Fibroblast of lung (primary cell): ENCODE measurements at places on chromosomes 13 and 19.

DNA sequence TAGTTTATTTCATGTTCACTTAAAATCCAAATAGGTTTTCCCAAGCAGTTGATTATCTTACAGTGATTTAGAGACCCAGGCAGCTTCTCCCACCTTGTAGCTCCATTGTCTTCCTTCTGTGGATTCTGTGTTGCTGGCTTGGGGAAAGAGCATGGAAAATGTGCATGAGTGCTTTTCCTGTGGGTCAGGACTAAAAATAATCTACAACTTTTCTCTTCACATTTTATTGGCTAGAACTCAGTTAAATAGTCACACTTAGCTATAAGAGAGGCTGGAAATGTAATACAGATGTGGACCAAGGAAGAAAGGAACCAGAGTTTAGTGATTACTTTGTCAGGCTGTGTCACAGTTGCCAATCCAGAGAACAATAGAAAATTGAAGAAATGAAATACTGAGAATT is 198.8 kb downstream of the NBEA start:
- DNase-seq = no peak

- DNase-seq = no peak
These were observed 17.5 kb downstream of the ZC3H13 start for GRCh38 chr13:46035066-46035465.

DNA sequence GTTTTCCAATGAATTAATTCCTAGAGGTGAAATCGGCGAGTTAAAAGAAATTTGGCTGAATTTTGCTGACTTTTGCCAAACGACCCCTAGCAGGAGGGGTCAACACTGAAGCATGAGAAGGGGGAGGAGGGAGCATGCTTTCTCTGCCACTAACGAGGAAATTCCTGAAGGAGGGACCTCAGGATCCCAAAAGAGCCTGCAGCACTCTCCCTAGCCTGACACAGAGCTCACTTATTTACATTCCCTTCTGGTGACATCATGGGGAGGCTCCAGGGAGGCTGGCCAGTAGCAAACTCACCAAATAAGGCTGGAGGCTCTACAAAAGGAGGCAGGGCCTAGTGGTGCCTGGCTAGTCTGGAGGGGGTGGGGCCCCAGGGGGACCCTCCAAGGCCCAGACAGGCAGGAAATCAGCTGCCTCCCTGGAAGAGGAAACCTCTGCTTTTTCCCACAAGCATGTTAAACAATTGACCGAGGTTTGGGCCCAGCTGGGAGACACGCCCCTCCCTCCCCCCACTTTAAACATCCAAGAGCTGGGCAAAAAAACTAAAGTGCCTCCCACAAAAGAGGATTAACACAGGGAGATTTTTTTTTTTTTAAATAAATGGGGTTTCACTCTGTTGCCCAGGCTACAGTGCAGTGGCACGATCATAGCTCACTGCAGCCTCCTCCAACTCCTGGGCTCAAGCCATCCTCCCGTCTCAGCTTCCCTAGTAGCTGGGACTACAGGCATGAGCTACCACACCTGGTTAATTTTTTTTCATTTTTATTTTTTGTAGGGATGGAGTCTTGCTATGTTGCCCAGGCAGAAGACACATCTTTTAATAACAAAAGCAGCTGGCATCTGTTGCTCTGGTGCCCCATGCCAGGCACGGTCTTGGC is 2.1 kb downstream of the DAPK3 start:
- DNase-seq = peak; percentile 100

DNA sequence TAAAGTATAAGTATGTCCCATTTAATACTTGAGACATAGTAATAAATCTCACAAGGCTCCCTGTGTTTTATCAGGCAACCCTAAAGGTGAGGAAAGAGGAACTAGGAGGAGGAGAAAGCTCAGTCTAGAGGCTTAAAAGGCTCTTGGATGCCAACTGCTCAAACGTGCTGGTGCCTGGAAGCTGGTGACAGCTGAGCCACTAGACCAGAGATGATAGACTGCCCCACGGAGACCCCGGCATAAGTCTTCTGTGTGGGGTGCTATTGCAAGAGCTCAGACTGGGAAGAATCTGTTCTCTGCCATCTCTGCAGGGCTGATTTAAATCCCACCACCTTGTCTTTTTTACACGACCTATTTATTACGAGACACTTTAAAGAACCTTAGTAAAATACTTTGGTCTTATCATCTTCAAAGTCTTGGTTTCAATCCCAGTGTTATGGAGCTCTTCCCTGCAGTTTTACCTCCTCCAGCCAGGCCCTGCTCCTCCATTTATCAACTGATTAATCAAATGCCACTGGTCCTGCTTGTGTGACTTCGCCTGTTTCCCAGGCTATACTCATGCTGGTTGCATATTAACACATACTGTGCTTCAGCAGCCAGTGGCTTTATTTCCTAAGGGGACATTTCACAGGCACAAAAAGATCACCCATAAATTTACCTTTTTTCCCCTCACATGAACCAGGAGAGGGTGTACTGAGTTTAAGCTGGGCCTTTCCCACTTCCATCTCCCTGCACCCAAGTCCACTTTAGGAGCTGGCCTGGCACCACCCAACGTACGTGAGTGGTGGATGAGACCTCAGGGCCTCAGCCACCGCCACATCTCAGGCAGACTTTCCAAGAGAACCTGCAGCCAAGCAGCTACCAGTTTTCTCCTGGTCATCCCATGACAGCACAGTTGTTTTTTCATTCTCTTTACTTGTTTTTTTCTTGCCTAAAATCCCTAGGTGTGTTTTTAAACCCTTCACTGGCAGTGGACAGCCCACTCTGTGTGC is 7.8 kb upstream of the ATP12A start:
- no peak for DNase-seq

- DNase-seq = peak; percentile 76
These were observed 17.5 kb downstream of the MIPEP start for GRCh38 chr13:23871616-23872220.

DNA sequence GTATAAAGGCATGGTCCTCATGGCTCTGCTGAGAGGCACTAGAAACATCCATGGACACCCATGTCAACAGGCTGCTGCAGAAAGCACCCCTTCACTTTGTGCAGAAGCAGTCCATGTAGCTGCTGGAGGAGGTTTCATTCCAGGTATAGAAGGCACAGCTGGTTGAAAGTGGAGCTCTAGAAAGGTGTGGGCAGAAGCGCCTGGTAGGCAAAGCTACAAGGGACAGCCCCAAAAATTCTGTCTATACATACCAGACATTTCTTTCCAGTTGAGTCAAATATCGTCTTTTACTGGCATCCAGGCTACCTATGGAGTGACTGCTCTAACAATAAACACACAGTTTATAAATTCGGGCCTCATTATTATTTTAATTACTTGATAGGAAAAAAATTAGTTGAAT is 129.3 kb downstream of the ENOX1 start:
- DNase-seq = no peak

GRCh38 chr19:49579947-49580263 is 451 bp downstream of the NOSIP start:
- no peak for DNase-seq

DNA sequence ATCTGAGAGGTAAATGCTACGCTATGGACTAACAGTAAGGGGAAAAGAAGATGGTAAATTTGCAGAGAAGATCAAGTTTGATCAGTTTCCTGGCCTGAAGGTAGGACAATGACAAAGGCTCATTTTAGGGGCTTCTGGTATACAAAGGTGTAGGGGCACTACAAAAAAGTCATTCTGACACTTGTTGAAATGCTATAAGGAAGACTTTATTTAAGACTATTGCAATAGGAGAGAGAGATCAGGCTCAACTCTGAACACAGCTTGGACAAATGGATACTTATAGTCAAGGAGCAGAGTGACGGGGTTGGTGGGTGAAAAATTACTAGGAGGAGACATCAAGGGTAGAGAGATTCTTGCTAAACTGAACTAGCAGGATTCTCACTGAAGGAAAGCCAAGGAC is 37.2 kb upstream of the KPNA3 start:
- no peak for DNase-seq

- DNase-seq = no peak
These were observed 833.4 kb upstream of the ATXN8OS start for GRCh38 chr13:69274231-69274630.

GRCh38 chr13:104984296-104984818 is 1551.1 kb downstream of the EFNB2 start:
- peak; percentile 77 for DNase-seq

- peak; percentile 37 for DNase-seq
These were observed 85.1 kb downstream of the TNFRSF19 start for GRCh38 chr13:23655321-23655720.

GRCh38 chr13:98385606-98386005 is 191.3 kb downstream of the STK24 start:
- DNase-seq = no peak

- no peak for DNase-seq
These were observed 105.5 kb downstream of the TEX26 start for GRCh38 chr13:31037874-31038500.

DNA sequence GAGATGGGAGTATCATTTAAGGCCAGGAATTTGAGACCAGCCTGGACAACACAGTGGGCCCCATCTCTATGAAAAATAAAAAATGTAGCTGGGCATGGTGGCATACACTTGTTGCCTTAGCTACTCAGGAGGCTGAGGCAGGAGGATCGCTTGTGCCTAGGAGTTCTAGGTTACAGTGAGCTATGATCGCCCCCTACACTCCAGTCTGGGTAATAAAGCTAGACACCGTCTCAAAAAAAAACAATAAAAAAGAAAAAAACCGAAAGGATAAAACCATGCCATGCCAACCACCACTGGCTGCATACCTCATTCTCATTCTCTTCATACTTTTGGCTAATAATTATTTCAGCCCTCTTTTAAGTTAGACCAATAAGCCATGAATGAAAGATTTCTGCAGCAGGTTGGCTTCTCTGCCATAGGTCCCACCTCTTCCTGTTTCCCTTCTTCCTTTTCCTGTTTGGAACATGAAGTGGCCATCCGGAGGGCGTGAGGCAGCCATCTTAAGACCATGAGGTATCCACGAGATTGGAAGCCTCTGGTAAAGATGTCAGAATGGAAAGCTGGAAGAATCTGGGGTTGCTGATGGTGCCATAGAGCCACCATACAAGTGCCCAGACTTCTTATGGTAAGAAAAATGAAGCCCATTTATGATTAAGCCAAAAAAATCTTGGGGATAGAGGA is 171.3 kb downstream of the CACNA1A start:
- no peak for DNase-seq

GRCh38 chr13:68234274-68234673 is 1004.1 kb upstream of the PCDH9 start:
- peak; percentile 36 for DNase-seq

DNA sequence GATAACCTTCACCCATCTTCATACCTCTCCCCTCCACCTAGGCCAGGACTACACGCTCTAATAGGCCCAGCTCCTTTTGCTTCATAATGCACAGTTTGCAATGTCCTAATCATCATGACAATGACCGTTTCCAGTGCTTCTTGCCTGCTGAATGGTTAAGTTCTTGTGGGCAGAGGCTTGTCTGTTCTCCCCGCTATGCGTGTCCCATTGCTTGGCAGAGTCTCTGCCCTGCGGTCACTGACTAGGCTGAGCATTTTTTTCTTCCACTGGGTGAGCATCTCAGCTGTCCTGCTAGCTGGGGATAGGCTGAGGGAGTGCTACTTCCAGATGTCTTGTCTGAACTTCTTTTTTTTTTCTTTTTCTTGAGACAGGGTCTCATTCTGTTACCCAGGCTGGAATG is 314.7 kb downstream of the UQCRFS1 start:
- DNase-seq = no peak

- DNase-seq = no peak
These were observed 105.7 kb upstream of the SOX1 start for GRCh38 chr13:111961236-111961635.

- no peak for DNase-seq
These were observed 92.5 kb downstream of the UQCRFS1 start for GRCh38 chr19:29120466-29120865.

DNA sequence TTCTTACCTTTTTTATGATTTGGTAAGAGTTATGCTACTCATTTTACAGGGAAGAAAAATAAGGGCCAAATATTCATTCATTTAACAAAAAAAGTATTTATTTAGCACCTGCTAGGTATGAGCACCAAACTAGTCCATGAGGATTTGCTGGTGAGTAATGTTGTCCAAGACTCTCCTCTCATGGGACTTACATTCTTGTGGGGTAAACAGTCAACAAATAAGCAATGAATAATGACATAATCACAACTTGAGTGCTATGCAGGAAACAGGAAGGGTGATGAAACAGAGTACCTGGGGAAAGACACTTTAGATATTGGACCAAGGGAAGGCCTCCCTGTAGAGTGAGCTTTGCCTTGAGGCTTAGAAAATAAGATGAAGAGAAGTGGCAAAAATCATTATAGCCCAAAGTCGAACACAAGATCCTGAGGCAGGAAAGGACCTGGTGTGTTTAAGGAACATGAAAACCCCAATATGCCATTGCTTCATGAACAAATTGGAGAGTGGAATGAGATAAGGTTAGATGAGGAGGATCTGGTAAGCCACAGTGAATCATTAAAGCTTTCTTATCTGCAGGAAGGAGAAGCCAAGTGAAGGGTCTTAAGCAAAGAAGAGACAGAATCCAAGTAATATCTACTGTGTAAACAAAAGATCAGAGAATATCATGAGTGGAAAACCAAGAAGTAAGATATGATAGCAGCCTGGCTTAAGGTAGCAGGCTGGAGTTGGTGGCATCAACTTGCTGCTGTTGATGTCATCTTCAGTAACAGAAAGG is 294.5 kb upstream of the NBEA start:
- peak; percentile 36 for DNase-seq

GRCh38 chr13:48843630-48844380 is 131.9 kb upstream of the FNDC3A start:
- no peak for DNase-seq

- DNase-seq = no peak
These were observed 52.0 kb downstream of the EPS15L1 start for GRCh38 chr19:16419669-16420335.

GRCh38 chr19:6023936-6024335 is 46.0 kb upstream of the RANBP3 start:
- DNase-seq = no peak

- DNase-seq = peak; percentile 44
These were observed 21.6 kb downstream of the VASP start for GRCh38 chr19:45528744-45529419.

- no peak for DNase-seq
These were observed 13.2 kb downstream of the SPACA6 start for GRCh38 chr19:51706296-51706695.

DNA sequence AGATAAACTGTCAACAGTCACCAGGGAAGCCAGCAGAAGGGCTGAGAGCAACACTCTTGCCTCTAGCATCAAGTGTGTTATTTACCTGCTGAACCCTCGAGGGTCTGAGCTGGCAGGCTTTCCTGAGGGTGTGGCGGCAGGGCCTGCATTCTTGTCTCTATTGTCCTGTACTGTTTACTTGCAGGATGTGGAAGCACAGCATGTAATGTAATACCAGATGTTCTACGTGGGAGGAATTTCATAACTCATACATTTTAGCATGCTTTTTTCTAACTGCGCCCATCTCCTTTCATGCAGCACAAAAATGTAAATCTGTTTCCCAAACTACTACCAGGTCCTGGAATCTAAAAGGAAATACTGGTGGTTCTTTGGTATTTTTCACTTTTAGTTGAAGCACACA is 153.1 kb downstream of the RGCC start:
- DNase-seq = peak; percentile 87
